ENCODE measurements at places on chromosomes 4 and X. TPM values are rescaled to one million over a fixed set of nuclear protein-coding genes. Genes with fewer than 3 reads are reported as not detected.

DNA sequence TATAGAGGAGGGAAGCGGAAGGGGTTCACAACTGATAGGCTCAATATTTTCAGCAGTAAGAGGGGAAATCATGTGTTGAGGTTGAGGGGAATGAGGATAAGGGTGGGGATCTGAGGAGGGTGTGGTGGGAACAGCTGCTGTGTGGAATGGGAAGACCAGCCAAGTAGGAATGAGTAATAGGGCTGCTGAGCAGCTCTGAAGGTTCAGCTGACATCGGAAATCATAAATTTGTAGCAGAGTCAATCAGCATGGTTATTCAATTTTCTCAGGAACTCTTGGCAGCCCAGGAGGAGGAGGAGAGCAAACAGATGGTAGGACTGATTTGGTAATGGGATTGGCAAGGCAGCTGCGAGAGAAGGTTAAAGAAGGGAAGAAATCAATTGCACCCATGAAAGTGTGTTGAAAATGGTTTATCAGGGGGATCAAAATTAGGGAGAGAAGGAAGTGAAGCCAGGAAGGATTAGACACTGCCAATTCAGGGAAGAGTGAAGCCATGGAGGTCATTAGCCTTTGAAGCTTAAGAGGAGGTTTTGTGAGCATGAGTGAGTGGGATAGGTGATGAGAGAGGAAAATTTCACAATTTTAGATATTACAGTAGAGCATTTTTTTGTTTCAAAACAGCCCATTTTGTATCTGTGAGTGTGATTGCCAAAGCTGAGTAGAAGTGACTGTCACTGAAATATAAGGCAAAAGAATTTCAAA is 82.6 kb downstream of the PCDH7 start:
- DNase-seq = no peak

- DNase-seq = no peak
These were observed 599.8 kb downstream of the GALNTL6 start for GRCh38 chr4:172412851-172413580.

GRCh38 chr4:7664106-7664505 is 229.4 kb upstream of the PSAPL1 start:
- no peak for DNase-seq

GRCh38 chrX:55919367-55920221 is 202.0 kb downstream of the RRAGB start:
- DNase-seq = no peak

DNA sequence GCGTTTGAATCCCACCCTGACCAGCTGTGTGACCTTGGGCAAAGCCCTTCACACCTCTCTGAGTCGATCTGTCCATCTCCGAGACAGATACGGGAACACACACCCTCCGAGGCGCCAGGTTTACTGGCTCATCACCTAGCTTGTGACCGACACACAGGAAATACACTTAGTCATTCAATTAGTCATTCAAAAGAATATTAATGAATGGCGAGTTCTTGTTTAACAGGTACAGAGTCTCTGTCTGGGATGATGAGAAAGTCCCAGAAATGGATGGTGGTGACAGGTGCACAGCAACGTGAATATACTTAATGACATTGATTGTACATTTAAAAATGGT is 80.6 kb downstream of the PPP2R2C start:
- DNase-seq = no peak

DNA sequence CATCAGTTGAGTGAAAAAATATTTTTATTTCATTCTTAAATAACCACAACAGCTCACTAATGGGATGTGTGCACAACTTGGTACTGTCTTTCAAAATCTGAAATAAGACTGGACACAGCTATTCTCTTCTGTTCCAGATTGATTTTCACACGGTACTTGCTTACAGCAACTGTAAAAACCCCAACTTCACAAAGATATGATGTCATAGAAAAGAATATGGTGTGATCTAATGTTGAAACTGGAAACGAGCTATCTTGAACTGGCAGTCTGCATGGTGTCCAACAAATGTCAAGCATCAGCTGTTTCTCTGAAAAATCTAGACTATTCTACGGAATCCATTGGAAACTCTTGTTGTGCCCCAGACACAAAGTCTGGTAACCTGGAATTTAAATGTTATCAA is 14.7 kb downstream of the HELQ start:
- DNase-seq = no peak

DNA sequence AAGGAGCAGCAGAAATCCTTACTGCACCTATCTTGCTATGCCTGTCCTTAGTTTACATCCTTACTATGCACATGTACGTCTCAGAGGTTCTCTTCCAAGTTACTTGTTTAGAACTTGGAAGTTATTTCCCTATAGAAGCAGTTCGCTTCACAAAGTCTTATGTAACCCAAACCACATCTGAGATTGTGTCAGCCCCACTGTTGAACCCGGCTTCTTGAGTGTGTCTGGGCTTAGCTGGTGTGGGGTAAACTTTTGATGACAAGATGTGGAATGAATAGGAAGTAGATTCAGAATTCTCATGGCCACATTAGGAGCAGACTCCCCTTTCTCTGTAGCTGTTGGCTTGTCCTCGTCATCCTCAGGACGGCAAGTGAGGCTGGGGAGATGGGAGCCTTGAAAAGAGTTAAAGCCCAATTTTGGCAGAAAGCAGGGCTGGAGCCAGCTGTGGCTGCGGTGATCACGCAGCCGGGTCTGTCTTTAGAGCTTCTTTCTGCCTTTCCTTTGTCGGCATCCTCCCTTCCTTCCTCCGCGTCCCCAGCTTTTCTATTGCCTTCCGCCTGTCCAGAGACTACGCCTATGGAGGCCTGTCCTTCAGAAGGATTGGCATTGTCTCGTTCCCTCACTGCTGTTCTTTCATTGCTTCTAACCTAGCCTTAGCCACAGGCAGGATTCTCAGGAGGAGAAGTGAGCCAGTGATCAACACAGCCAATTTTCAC is 23.0 kb upstream of the LIMCH1 start:
- DNase-seq = no peak

DNA sequence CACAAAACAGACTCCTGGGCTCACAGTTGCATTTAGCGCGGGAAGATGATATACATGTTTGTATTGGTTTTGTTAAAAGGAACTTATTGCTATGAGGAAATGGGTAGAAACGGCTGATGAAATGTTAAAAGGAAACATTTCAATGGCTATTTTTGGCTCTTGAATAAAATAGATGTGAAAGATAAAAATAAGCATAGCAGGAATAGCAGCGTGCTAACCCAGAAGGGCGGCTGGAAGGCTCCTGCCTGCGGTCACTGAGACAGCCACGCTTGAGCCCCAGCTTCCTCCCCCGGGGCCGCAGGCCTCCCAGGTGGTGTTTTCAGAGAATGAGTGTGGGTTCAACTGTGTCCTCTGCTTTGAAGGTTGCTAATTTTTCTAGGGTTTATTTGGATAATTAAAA is 35.0 kb upstream of the CLCN4 start:
- DNase-seq = no peak

DNA sequence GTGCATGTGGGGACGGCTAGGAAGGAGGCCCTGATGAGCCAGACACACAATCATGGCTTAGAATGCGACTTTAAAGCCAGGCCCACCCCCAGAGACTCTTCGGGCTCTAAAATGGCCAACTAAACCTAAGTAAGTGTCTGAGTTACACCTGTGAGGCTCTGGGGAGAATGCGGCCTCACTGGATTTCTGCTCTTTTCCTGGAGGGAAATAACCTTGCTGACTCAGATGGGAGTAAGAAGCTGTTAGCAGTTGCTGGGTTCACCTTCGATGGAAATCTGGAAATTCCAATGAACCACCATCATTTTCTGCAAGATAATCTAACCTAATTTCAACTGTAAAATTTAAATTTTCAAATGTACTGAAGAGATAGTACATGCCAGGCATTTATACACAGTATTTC is 97.6 kb upstream of the MAML3 start:
- DNase-seq = no peak

- no peak for DNase-seq
These were observed 6.7 kb downstream of the LAMP2 start for GRCh38 chrX:120462370-120462769.

DNA sequence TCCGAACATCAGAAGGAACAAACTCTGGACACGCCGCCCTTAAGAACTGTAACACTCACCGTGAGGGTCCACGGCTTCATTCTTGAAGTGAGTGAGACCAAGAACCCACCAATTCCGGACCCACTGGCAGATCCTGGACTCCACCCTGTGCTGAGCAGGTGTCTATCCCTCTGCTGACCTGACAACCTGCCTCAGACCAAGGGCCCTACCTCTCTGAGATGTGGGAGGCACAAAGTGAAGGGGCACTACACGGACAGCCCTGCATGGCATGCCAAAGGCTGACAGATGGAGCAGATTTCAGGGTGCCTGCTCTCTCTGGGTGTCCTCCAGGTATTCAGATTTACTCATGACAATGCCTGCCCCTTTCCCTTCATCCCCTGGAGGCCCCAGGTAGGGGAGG is 14.0 kb upstream of the HSFX1 start:
- no peak for DNase-seq

DNA sequence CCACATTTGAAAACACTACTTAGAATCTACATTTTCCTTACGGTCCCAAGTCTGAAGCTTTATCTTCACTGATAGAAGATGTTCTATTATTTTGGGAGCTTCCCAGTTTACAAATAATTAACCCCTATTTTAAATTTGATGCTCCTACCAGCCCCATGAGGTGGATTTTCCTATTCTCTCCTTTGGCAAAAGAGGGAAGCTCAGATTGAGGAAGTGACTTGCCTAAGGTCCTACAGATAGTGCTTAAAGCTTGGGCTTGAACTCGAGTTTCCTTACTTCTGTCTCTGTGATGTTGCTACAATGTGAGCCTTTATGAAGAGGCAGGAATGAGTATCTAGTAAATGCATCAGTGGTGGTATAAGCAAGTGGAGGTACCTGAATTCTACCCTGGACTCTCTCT is 27.5 kb downstream of the HEPH start:
- DNase-seq = no peak

GPRASP2 gene
- total RNA-seq = 8.5 TPM

REELD1 gene
- total RNA-seq = 0.12 TPM

SLC38A5 gene
- total RNA-seq = 1.8 TPM

HCCS gene
- total RNA-seq = 39.7 TPM

GC gene
- total RNA-seq = 71.9 TPM

FRMD7 gene
- not detected for total RNA-seq
